AML-193 (cell line): ENCODE measurements at places on chromosomes 2 and 18.
A peak's percentile ranks its signal among the peaks of the same experiment; 100 is the strongest.

- no peak for DNase-seq
Observed at GRCh38 chr2:22753476-22753875, 631.5 kb upstream of the KLHL29 start.

DNA sequence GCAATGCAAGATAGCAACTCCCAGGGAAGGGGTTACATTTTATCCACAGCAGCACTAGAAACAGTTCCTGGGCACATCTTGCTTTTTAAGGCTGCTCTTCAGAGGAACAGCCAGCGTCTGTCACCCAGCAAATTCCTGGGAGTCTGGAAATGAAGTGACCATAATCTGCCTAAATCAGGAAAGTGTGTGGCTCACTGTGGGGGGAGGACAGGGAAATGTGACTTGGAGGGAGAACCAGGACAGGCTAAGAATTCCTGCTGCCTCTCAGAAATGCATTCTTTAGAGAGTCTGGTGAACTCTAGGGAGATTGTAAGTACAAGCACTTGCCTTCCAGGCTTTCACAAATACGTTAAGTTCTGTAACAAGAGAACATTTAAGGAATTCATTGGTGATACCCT is 364.3 kb upstream of the SPHKAP start:
- no peak for DNase-seq

DNA sequence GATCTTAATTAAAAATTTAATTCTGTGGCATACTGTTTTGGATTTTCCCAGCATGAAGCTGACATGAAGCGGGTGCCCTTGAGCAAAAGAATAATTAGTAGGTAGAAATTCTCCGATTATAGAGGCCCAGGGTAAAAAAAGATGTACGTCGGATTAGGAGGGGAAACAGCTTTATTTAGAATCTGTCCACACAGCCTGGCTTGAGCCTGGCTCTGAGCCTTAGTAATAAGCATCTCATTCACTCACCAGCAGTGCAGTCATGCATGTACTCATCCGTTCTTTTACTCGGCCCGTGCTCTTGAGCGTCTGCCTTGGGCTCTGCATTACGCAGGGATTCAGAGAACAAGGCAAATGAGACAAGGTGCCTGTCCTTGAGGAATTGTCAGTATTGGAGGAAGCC is 219.3 kb downstream of the AGAP1 start:
- no peak for DNase-seq

DNA sequence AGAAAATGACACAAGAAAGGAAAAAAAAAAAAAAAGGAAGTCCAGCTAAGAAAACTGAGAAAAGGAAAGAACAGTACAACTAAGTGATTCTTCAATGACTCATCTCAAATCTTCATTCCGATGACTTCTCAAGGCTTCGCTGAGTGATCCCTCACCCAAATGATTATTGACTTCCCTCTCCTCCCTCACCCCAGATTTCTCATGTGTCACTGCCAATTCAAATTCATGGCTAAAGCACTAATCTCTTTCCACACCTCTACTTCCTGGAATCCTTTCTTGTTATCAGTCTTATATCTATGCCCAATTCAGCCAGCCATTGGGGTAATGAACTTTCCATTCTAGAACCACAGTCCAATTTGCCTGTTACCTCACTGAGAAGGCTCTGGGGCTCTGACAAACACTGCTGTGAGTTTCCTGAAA is 7.2 kb upstream of the ABCB11 start:
- peak; percentile 56 for DNase-seq

DNA sequence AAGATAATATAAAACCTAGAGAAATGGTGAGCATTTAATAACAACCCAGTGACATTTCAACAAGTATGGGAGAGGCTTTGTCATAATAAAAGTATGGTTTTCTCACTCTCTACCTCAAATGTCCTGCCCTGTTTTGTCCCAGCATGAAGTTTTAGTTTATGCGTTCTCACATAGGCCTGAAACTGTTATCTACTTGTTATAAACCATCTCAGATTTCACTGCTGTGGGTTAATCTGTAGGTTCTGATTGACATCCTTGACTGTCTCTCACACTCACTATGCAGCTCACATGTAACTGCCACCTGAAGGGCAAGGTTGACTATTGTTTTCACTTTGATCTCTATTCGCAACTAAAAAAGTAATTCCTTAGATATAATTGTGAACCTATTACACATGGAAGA is 44.9 kb downstream of the ZEB2 start:
- DNase-seq = no peak

- no peak for DNase-seq
Observed at GRCh38 chr18:78860117-78860516, 119.5 kb upstream of the SALL3 start.

GRCh38 chr2:28172114-28172898 is 220.4 kb upstream of the FOSL2 start:
- no peak for DNase-seq

- DNase-seq = no peak
Observed at GRCh38 chr2:206438196-206438724, 5.1 kb upstream of the ADAM23 start.

DNA sequence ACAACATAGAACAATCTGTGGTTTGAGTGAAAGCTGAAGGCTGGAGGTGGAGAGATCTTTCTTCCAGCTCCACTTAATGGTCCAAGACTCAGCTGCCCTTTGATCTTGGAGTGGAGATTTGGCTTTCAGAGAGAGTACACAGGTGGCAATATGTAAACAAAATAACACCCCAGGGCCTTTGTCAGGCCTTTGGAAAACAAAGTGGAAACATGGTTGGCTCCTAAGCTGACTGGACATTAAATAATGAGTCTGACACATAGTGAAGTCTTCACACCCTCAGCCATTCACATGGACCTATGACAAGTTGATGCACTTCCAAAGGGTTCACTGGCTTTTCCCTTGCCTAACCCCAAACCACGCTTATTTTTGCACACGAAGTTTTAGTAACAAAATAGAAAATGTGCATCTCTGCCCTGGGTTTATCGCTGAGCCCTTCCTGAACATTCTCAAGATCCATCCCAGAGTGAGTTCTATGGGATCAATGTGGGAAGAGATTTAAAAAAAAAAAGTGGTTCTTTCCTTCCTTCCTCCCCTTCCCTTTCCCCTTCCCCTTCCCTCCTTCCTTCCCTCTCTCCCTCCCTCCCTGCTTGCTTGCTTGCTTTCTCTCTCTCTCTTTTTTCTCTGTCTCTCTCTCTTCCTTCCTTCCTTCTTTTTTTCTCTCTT is 201.3 kb upstream of the NT5C1B start:
- DNase-seq = no peak

DNA sequence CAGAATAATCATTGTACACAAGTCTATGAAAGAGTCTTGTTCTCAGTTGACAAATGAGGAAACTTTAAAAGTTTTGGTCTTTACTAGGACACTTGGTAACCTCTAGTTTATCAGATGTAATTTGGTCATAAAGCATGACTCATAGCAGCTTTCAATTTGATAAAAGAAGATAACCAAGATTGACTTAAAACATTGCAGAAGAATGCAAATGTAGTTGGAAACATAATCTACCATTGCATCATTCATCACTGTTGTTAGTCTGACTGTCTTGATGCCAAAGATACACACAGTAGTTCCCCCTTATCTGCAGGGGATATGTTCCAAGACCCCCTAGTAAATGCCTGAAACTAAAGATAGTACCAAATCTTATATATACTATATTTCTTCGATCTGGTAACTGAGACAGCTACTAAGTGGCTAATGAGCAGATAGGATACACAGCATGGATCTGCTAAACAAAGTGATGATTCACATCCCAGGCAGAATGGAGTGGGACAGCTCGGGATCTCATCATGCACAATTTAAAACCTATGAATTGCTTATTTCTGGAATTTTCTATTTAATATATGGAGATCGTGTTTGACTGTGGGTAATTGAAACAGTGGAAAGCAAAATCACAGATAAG is 131.4 kb upstream of the CCDC68 start:
- no peak for DNase-seq

DNA sequence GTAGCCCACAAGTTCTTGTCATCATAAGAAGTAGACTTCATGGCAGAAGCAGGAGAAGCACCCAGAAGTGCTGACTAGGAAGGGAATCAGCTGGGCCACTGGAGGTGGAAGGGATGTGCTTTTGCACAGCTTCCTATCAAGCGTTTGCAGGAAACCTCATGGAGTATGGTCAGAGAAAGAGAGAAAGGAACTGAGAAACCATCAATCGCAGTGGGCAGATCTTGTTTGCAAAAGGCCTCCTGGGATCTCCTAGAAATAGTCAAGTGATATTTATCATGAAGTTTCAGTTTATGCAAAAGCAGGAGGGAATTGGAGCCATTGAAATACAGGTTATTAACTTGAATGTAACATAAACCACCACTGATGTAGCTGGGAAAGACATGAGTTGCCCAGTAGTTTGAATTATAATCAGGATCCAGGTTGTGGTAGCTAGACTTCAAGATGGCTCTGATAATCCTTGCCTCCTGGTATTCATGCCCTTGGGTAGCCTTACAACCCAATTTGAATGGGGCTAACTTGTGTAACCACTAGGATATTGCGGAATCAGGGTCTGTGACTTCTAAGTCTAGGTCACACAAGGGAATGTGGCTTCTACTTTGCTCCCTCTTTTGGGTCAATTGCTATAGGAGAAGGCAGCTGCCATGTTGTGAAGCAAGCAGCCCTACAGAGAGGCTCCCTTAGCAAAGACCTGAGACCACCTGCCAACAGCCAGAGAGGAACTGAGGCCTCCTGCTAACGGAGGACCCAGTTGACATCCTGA is 69.8 kb upstream of the TCF4 start:
- no peak for DNase-seq

DNA sequence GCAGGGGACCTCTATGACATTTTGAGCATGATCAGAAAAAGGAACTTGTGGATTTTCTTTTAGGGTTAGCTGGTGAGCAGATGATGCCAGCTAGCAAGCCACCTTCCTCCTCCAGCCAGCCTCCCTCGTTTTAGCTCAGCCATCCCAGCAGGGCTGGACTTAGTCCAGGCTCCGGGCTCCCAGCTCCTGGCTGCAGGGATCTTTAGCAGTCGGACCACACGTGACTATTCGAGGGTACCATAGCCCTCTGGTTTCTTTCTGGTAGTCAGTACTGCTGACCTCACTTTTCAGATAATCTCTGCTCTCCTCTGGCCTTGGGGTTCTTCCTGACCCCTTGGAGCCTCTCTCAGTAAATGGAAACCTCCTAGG is 31.8 kb downstream of the NCK2 start:
- peak; percentile 12 for DNase-seq

- no peak for DNase-seq
Observed at GRCh38 chr2:129334128-129334527, 645.3 kb upstream of the RAB6C start.

GRCh38 chr2:155062922-155063258 is 364.4 kb downstream of the KCNJ3 start:
- no peak for DNase-seq

DNA sequence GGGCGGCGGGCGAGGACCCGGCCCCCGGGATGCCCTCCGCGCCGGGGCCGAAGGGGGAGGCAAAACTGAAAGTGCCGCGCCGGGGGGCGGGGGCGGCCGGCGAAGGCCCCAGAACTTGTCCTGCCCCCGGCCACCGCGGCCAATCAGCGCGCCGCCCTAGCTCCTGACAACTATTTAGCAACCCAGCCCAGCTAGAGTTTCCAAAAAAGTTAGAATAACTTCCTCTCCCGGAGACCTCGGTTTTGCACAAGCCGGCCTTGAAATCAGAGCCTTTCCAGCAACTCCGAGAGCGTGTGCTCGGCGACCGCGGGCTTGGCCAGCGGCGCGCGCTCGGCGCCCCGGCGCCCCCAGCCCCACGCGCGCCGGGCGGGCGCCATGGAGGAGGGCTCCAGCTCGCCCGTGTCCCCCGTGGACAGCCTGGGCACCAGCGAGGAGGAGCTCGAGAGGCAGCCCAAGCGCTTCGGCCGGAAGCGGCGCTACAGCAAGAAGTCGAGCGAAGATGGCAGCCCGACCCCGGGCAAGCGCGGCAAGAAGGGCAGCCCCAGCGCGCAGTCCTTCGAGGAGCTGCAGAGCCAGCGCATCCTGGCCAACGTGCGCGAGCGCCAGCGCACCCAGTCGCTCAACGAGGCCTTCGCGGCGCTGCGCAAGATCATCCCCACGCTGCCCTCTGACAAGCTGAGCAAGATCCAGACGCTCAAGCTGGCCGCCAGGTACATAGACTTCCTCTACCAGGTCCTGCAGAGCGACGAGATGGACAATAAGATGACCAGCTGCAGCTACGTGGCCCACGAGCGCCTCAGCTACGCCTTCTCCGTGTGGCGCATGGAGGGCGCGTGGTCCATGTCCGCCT is at the start of gene TWIST2:
TSS of gene TWIST2 (plus strand) at position 245 of the 850 bp plus-strand sequence. CDS start at position 376, 131 bp downstream.
- DNase-seq = no peak

- DNase-seq = no peak
Observed at GRCh38 chr2:47617523-47618271, 165.2 kb upstream of the MSH6 start.

- no peak for DNase-seq
Observed at GRCh38 chr2:232809349-232810124, 33.2 kb upstream of the KCNJ13 start.

GRCh38 chr2:139099721-139100120 is 319.5 kb upstream of the NXPH2 start:
- no peak for DNase-seq

- no peak for DNase-seq
Observed at GRCh38 chr2:105793196-105793975, 48.7 kb downstream of the NCK2 start.

DNA sequence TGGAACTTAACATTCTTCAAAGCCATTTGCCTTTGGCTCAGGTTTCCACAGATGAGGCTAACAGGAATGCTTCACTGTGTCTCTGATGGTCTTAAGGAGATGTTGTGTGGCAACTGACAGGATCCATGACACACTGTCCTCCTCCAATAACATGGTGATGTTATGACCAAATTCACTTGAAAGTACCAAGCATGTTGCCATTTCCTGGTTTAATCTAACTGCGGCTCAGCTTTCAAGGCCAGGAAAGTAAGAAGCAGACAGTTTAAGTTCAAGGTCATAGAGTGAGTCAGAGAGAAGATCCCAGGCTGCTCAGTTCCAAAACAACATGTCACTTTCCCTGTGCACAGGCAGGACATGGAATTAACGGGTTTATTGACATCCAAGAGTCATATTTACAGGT is 513.6 kb downstream of the STK39 start:
- no peak for DNase-seq

DNA sequence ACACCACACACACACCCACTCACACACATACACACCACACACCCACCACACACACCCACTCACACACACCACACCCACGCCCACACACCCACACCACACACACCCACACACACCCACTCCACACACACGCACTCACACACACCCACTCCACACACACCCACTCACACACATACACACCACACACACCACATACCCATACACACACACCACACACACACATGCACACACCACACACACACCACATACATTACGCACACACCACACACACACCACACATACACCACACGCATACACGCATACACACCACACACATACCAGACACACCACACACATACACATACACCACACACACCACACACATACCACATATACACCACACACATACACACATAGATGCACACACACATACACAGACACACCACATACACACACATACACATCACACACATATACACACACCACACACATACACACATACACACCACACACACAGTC is 37.9 kb downstream of the MCFD2 start:
- DNase-seq = no peak

- no peak for DNase-seq
Observed at GRCh38 chr2:109513749-109514588, 99.8 kb downstream of the SEPTIN10 start.
